HFF-Myc (cell line): ENCODE measurements at places on chromosomes 6 and 20.

DNA sequence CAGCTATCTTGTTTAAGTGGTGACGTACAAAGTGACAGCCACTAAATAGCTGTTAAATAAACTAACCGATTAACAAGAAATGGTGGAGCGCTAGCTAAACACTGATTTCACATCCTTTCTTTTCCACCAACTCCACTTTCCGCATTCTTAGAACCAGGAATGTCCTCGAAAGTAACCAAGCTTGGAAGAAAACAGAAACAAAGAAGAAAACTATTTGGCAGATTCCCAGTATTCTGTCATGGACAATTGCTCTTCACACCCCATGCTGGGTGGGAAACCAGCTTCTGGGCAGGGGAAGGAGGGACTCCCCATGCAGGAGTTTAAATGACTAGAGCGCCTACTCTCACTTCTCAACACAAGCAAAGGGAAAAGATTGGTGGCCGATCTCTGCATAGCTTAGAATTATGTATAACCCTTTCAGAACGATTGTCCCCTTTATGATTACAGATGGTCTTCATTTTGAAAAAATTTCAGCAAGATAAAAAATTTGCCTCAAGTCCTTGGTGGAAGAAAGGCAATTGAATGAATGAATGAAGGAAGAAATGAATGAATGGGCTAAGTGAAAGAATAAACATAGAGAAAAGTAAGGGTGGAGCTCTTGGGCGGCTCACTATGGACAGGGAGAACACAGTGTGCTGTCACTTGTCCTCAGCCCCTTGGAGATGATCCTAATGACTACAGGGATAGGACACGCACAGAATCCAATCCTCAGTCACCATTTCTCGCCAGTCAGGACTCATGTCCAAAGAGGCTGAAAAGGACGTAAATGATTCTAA, 148.7 kb upstream of the NEDD9 start:
- no peak for DNase-seq

GRCh38 chr20:10667560-10668167, 6.1 kb downstream of the JAG1 start:
- DNase-seq: no peak

- no peak for DNase-seq
Observed at GRCh38 chr20:21684671-21685070, 20.8 kb upstream of the PAX1 start.

DNA sequence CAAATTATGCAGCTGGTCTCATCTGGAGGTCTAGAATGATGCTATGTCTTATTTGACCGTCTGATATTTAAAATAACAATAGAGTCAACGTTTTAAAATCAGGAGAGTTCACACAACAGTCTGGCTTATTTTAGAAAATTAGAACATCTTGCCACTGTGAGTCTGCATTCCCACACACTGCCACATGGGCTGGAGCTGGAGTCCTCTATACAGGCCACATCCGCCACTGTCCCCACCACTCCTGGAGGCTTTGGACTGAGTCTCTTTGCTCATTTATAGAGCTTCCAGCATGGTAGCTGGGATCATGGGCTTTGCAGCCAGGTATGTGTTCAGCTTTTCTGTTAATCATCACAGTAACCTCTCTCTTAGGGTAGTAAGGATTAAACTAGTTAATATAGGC, 68.8 kb upstream of the ZNFX1 start:
- no peak for DNase-seq

GRCh38 chr6:37451441-37452193, 18.6 kb downstream of the CMTR1 start:
- no peak for DNase-seq

- DNase-seq: no peak
Observed at GRCh38 chr20:53839423-53840176, 230.8 kb downstream of the BCAS1 start.

DNA sequence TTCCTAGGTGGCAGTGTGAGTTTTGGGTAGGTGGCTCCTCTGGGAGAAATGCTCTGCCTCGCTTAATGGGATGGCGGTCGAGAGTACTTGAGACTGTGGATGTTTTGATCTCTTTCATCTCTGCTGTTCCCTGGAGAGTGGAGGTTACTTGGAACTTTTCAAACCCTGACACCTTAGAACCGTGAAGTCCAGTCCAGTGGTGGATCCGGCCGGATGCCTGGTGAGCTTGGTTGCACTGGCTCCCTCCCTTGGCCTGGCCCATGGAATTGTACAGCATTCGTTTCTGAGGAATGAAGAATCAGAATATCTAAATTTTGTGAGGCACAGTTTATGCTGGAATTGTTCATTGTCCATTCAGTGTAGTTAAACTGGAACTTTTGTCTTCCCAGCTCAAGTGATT, 51.0 kb downstream of the CSE1L start:
- no peak for DNase-seq

DNA sequence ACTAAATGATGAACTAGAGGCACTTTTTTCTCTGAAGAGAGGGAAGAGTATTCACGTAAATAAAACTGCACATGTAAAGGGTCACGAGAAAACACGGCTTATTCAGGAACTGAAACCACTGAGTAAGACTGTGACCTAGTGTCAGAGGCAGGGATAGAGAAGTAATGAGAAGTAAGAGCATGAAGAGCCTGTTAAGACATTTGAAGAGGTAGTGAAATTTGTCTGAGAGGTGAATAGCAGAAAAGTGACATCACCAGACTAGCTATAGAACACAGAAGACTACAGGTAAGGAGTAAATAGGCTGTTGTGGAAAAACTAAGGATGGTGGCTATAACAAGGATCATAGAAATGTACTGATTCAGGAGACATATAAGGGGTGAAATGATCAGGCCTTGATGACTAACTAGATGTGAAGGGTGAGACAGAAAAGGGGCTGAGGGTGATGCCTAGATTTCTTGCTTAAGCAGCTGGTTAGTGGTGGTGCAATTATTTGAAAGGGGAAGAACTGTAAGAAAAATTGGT, 76.8 kb downstream of the REV3L start:
- no peak for DNase-seq

GRCh38 chr6:157912326-157912725, 69.3 kb upstream of the SYNJ2 start:
- DNase-seq: peak; percentile 14

- peak; percentile 80 for DNase-seq
Observed at GRCh38 chr6:26055719-26056582, 31.3 kb upstream of the HFE start.

DNA sequence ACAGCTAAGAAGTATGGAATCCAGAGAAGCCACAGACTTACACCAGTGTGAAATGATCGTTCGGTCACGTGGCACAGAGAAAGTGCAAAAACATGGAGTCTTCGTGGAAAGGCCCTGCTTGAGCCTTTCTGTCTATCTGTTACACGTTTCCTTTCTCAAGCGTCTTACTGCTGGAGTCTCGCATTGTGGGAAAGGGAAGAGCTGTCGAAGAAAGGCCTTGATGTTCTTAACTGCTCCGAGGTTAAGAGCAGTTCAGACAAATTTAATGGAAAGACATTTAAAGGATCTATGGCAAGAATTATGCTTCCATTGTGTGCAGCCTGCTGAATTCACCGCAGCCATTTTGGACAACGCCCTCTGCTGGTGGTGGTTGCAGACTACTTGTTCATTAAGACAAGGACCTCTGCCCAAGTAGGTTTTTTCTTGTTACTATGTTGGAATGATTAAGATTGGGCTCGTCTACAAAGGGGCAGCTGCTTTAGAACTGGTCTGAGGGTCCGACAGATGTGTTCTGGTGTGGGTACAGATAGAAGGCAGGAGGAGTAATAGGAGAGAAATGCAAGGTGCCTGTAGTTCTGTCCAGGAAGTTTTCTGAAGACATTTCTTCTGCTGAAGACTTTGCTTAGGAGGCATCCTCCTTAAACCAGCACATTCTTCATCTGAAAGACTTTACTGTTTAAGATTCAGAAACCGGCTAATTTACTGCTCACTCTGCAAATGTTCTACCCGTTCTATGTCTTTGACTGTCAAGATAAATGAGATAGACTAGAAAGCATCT, 24.7 kb upstream of the CCN6 start:
- DNase-seq: no peak

- DNase-seq: no peak
Observed at GRCh38 chr20:5030348-5031205, 29.3 kb upstream of the SLC23A2 start.
